SW480 (cell line): ENCODE measurements at places on chromosomes 5 and 9.

GRCh38 chr9:86962692-86963091 is 15.4 kb upstream of the GAS1 start:
- DNase-seq: no peak

- no peak for DNase-seq
Measured at GRCh38 chr5:35369965-35370790, 139.9 kb upstream of the PRLR start.

GRCh38 chr9:123957168-123957721 is 27.3 kb upstream of the DENND1A start:
- DNase-seq: no peak

GRCh38 chr9:8085986-8086385 is 286.4 kb upstream of the DMAC1 start:
- no peak for DNase-seq

DNA sequence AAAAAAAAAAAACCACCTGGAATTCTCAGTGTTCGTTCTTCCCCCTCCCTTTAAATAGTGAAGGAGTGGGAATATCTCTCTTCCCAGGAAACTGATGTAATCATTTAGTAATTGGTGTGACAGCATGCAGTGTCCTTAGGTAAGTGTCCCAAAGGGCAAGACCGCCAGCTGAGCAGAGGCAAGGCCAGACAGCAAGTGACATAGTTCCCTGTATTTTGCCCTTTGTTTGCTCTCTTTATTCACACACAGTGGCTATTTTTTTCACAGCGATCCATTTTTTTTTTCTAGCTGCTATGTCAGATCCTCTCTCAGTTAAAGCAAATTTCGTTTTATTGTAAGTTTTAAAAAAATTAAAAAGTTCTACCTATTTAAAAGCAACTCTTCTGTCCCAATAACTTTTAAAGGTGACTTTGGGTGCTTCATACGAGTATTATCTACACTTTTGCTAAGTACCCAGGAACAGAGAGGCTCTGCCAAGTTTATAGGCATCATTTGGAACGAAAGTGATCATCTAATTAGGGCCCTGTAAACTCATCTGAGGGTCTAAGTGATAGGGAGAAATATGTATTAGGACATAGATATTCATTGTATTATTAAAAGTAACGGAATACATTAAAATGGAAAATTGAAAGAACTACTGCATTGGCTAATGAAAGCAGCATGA is 98.2 kb upstream of the ALDH1A1 start:
- DNase-seq: peak; percentile 39

DNA sequence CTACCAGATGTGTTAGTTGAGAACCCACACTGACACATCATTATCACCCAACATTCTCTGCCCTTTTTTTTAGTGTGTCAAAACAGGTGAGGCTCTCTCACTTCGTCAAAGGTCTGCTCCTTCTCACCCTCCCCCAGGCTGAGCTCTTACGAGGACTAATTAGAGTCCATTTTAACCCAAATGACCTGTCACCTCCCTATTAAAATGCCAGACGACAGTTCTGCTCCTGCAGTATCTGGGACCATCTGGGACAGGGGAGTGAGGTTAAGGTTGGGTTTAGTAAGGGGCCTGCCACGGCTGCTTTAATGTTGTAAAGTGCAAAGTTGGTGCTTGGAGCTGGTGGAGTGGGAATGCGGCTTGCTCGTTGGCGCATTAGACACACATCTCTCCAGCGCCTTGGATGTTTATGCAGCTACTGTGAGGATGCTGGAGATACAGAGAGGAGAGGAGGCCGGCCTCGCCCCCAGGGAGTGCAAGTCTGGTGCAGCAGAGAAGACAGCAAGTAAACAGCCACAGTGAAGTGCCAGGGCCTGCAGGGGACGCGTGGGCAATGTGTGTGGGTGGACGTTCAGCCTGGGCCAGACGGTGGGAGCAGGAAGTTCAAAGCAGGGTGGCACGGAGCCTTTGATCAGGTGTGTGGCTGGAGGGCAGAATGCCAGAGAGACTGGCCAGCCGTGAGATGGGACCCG is 96.2 kb downstream of the C9orf50 start:
- no peak for DNase-seq

DNA sequence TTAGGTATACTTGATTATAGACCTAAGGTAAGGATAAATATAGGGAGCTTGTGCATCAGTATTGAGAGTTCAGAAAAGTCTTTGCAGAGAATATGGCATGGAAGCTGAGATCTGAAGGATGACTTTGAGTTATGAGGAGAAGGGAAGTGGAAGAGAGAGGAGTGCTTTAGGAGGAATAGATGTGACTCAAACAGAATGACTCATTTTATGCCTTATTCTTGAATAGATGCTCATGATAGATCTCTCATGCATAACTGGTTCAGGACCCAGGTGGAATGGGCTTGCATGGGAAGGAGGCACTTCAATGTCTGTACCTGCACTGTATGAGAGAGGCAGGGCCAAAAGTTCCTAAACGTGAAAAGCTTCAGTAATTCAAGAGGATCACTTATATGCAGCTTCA is 103.3 kb downstream of the CWC27 start:
- peak; percentile 0 for DNase-seq

DNA sequence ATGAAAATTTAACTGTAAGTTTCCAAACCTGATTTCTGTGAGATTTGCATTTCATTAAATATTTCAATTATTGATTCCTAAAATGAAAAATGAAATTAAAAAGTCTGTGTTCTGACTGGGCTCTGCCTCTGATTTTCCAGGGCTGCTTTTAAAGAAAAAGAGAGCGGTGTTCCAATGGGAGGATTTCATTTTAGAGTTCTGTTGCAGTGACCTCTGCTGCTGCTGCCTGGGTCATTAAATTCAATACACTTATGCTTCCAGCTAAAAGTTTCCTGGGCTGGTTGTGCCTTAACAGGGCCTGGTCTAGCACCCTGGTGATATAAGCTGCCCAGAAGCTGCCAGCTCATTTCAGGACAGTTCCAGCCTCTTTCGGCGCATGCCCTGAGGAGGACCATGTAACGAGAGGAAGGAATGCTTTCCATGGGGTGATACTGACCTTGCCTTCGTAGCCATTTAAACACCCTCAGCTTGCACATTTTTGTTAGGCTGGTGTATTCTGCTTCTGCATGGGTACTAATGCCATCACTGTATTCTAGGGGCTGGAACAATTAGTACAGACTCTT is 93.3 kb downstream of the TMEM174 start:
- DNase-seq: no peak

DNA sequence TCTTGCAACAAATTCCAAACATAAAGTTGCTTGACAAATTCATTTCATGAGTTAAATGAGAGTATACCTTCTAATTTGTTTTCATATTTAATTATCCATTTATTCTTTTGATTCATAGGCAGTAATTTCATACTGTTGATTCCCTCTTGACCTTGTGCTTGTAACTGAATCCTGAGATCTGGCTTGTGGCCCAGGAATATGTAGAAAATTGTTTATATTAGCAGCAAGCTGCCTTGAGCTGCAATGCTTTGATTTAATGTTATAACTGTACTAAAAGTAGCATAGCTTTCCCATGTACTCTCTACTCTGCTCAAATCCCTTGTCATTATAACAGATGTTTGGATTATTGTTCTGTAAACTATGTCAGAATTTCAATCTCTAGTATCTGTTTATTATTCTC is 780.7 kb downstream of the NR2F1-AS1 start:
- no peak for DNase-seq
